Activated CD8-positive, alpha-beta memory T cell treated with anti-CD3 and anti-CD28 coated beads for 1 hour (primary cell): ENCODE measurements at places on chromosomes 11 and 22.

GRCh38 chr11:79092791-79093353 lies 348.0 kb downstream of the TENM4 start:
- no peak for DNase-seq

- DNase-seq = no peak
Measured at GRCh38 chr11:24509114-24509513, 12.3 kb downstream of the LUZP2 start.

- no peak for DNase-seq
Measured at GRCh38 chr22:35443338-35443737, 43.4 kb downstream of the MCM5 start.

DNA sequence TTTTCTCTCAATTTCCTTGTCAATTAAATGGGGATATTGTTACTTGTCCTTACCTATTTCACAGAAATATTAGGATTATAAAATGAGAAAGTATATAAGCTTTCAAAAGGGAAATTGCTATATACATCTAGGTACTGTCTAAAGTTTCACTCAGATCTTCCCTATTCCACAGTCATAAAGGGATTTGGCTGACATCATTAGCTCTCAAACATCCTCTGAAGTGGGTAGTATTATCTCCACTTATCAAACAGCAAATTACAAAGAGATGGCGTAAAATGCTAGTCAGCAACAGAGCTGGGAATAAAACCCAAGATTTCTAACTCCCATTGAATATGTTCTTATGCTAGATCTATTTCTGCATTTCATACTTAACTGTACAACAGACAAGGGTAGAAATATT lies 50.9 kb downstream of the SLC25A17 start:
- DNase-seq = no peak

DNA sequence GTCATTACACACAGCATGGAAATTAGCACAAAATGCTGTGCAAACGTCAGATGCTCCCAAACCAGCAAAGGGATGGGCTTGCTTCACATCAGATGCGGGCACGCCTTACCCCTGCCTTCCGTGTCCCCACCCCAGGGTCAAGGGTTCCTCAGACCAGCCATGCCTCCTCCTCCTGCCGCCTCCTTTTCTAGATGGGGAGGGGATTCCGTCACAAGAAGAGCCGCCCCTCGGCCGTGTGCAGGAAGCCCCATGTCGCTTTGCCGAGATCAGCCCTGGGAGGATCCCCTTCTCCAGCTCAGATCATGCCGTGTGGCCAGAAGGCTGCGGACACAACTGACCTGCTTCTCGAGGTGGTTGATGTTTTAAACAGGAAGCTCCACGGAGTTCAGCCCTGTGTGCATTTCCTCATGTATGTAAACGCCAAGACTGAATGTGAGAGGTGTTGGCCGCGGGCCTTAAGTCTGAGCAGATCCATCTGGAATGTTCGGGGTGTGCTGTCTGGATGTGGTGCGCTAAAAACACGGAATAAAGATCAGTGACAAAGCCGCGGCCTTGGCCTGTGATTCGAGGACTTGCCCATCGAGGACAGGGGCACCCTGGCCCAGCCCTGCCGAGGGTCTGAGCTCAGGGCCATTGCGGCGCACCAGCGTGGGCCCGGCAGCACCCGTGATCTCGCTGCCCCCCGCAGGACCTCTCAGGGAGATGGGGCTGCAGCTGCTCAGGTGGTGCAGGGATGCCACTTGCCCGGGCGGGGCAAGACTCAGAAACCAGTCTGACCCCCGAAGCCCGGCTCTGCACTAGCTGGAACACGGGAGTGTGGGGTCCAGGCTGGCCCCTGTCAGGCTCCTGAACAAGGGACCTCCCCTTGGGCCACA lies 412.9 kb downstream of the TBC1D22A start:
- no peak for DNase-seq

DNA sequence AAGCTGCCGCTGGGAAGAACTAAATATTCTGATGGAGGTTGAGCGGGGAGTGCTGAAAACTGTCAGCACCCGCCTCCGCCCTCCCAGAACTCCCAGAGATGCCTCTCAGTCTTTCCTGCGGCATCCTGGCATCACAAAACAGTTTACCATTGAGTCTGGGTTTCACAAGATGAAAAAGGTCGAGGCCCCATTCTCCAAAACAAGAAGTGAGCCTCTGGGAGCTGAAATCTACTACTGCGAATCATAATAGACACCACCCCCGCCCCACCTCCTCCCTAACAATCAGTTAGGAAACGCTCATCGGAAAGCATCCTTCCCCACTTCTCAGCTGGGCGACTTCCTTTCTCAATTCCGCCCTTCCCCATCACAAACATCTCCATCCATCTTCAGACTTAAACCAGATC lies 1.0 kb downstream of the SUN2 start:
- no peak for DNase-seq

- no peak for DNase-seq
Measured at GRCh38 chr22:43304831-43305590, 38.2 kb downstream of the SCUBE1 start.

DNA sequence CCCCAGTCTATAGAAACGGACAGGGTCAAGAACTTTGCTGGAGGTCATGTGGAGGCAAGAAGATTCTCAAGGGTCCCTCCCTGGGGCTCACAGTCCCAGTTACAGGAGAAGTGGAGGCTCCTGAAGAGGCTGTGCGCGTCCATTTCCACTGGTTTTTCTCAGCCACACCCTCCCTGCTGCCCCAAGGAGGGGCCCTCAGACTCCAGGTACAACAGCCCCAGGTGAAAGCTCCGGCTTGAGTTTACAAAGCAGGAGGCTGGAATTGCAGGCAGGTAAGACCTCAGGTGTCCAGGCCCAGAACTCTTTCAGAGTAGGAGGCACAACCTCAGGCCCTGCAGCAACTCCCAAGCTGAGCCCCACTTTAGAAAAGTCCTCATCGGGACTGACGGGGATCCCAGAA lies 3.1 kb downstream of the SHANK2 start:
- DNase-seq = no peak

GRCh38 chr11:40290171-40290631 lies 1169.3 kb downstream of the LRRC4C start:
- DNase-seq = no peak

GRCh38 chr11:119651802-119652584 lies 77.0 kb downstream of the NECTIN1 start:
- no peak for DNase-seq

DNA sequence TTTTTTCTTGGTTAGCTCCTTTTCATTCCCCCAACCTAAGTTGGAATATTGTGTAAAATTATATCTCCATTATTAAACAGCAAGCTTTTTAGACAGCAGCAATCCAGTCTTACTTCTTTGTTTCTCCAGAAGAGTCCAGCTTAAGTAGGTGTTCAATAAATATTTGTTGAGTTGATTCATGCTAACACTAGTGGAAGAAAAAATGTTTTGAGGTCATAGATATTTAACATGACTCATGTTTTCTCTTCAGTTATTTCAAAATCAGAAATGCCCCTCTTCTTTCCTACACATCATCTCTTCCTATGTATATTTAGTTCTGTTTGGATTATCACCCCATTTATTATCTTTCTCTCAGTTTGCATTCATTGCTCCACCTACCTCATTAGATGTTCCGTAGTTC lies 20.3 kb downstream of the CCDC83 start:
- no peak for DNase-seq

DNA sequence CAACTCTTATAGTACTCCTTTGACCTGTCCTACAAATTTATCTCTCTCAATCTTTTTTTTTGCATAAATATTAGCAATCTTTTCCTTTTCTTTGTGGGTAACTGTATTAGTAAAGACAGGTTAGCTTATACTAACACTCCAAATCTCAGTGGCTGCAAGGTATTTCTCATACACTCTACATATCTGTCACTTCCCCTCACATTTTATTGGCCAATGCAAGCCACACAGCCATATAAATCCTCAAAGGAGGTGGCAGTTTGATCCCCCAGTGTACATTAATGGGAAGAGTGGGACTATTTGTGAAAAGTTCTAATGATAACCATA lies 42.6 kb upstream of the EED start:
- no peak for DNase-seq

DNA sequence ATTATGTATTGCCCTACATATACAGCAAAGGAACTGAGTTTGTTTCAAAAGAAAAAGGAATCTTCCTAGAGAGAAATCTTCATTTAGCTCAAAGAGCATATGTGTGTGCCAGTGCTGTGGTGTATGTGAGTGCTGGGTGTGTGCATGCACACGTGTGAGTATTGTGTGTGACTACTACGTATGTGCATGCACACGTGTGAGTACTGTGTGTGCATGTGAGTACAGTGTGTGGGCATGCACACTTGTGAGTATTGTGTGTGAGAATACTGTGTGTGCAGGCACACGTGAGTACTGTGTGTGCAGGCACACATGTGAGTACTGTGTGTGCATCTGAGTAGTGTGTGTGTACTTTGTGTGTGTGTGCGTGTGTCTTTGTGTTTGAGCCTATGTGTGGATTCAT lies 651.0 kb upstream of the B3GAT1 start:
- DNase-seq = no peak

- no peak for DNase-seq
Measured at GRCh38 chr11:62446091-62446490, 27.3 kb downstream of the SCGB1A1 start.

DNA sequence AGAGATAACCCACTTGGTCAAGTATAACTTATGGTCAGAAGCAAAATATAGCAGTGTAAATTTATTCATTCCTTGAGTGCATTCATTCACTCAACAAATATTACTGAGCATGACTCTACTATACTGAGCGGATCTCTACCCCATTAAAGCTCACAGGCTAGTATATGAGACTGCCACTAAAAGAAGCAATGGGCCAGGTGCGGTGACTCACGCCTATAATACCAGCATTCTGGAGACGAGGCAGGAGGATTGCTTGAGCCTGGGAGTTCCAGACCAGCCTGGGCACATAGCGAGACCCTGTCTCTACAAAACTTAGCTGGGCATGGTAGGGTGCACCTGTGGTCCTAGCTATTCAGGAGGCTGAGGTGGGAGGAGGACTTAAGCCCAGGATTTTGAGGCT lies 197.6 kb upstream of the BLID start:
- no peak for DNase-seq

DNA sequence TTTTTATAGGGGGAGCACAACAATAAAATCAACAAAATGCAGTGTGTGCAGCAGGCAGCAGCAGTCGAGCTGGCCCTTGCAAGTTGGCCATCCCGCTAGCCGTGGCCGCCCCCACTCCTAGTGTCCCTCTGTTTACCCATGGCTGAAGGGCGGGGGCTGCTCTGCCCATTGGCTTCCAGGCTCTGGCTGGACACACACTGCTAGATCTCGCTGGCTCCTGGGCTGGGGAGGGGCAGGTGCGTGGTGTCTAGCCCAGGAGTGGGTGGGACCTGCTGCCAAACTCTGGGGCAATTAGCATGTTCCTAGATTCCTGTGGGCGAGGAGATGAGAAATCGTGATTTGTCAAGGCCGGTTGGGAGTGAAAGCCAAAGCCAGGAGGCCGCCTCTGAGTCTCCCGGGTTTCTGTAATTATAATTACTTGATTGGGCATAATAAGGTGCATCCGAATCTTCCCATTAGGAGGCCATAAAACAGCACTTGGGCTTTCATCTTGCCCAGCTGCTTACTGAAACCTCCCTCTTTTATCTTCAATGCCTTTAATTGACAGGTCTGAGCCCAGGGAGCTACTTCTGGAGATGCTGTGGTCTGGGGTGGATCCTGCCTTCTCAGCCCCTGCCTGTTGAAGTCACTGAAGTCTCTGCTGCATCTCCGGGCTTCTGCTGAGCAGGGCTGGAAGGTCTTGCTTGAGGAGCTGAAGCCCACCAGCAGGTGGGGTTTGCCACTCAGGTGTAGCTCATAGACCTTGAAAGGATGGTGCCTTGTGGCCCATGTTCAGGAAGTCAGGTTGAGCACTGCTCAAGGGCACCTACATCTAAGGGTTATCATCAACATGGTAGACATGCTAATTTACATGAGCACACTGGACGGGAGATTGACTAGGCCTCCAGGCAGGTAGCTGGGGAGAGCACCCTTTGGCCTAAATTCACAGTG lies 44.5 kb upstream of the DKK3 start:
- no peak for DNase-seq

DNA sequence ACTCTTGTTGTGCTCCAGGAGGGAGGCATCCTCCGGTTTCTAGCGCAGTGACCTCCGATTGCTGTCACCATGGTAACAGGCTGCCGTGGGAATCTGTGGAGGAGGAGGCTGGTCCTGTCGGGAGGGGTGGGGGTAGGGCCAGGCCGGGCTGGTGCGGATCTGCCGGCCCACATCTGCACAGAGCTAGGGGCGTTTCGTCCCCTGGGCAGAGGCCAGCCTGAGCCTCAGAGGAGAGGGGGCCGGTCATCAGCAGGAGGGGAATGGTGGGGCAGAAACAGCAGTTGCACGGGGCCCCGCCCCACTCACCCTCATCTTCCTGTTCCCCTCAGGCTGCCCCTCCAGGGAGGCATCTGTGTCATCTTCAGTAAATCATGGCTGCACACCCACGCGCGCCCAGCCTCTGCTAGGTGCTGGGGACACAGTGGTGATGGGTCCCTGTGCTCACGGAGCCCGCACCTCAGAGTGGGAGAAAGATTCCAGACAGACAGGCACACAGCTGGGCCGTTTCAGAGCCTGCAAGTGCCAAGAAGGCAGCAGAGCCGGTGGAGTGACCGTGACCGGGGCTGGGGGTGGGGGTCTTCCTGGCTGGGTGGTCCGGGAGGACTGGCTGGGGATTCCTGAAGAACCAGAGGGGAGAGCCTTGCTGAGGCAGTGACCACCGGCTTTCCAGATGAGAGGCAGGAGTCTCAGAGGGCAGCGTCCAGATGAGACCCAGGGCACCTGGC lies 120.5 kb downstream of the CACNA1I start:
- no peak for DNase-seq

GRCh38 chr11:129023968-129024676 lies 81.5 kb upstream of the TP53AIP1 start:
- DNase-seq = no peak

DNA sequence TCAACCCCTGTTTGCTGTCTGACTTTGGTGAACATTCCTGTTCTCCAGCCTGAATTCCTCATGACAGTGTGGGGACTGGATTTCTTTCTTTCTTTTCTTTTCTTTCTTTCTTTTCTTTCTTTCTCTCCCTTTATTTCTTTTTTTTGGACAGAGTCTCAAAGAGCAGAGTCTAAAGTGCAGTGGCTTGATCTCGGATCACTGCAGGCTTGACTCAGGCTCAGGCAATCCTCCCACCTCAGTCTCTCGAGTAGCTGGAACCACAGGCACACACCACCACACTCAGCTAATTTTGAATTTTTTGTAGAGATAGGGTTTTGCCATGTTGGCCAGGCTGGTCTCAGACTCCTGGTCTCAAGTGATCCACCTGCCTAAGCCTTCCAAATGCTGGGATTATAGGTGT lies 63.1 kb downstream of the RPUSD4 start:
- no peak for DNase-seq

DNA sequence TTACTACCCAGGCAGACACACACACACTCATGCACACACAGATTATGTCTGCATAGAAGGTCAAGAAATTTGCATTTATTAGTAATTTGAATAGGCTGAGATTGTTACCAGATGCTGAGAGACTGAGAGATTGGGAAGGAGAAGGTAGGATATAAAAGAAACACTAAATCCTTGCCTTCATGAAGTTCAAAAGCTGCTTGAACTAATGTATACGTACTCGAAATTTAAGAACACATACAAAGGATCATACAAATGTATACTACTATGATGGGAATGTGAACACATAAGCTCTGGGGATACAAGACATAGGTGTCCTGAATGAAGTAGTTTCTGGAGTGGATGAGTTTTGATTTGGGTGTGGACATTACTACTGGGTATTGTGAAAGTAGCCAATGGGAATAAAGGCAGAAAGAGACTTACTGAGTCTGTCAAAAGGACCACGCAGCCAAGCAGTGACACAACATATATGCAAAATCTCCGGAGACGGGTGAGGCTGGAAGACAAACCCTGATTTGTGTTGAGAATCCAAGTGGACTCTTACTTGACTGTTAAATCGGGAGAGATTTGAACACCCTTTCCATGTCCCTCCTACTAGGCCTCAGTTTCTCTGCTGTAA lies 7.3 kb upstream of the PKNOX2 start:
- no peak for DNase-seq

GRCh38 chr11:132142121-132142520 lies 771.7 kb downstream of the NTM start:
- no peak for DNase-seq
